ENCODE measurements at places on chromosomes 16 and 17.
A peak's percentile ranks its signal among the peaks of the same experiment; 100 is the strongest.

DNA sequence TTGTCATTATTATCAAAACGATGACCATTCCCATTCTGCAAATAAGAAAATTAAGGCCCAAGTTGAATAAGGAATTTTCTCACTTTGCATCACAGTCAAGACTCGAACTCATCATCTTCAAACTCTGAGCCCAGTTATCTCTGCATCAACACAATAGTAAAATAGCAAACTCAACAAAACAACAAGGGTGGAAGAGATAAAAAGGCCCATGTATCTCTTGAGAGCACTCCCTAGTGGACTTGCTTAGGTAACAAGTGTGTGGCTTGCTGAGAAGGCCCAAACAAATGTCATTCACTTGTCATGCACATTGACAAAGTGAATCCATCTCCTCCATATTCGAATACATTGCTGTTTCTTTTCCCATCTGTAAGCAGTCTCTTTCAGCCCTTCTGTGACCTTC is 412.0 kb upstream of the MAF start:
- no peak for DNase-seq

DNA sequence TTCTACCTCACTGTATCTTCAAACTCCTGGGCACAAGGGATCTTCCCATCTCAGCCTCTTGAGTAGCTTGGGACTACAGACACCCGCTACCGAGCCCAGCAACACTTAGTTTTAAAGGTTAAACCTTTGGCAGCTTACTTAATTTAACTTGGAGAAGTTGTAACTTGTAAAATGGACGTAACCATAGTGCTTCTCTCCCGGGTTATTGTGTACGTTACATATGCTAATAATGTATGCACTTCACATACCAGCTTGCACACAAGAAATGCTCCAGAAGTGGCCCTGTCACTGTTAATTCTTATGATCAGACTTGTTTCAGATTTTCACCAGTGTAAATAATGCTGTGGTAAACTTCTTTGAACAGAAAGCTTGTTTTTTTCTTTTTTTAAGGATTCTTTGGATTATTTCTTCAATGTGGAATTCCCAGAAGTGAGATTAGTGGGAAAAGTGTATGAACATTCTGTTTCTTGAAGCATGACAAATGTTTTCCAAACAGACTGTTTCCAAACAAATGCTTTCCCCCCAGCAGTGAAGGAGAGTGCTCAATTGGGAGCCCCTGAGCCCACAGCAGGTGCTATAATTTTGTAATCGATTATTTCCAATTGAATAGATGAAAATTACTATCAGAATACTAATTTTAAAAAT is 61.5 kb downstream of the EPN2 start:
- no peak for DNase-seq

- DNase-seq = peak; percentile 45
Measured at GRCh38 chr17:6910987-6911603, 79.6 kb upstream of the TEKT1 start.

DNA sequence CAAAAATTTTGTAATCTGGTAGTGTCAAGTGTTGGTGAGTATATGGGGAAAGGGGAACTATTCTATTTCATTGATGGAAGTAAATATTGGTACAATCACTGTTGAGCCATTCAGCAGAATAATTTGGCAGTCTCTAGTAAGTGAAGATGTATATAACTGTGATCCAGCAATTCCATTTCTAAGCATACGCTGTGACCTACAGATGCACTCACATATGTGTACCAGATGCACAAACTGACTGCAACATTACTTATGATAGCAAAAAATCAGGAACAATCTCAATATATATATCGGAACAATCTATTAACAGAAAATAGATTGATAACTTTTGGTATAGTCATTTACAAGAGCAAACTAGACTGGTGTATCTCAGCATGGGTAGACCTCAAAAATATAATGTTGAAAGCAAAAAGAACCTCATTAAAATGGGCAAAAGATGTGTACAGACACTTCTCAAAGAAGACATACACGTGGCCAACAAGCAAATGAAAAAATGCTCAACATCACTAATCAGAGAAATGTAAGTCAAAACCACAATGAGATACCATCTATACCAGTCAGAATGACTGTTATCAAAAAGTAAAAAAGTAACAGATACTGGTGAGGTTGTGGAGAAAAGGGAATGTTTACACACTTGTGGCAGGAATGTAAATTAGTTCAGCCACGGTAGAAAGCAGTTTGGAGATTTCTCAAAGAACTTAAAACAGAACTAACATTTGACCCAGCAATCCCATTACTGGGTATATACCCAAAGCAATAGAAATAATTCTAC is 20.7 kb downstream of the ADAP2 start:
- no peak for DNase-seq

- DNase-seq = peak; percentile 17
Measured at GRCh38 chr16:31138621-31139578, 3.4 kb upstream of the PRSS8 start.

GRCh38 chr16:27822529-27822928 is 241.0 kb downstream of the GSG1L start:
- DNase-seq = no peak

DNA sequence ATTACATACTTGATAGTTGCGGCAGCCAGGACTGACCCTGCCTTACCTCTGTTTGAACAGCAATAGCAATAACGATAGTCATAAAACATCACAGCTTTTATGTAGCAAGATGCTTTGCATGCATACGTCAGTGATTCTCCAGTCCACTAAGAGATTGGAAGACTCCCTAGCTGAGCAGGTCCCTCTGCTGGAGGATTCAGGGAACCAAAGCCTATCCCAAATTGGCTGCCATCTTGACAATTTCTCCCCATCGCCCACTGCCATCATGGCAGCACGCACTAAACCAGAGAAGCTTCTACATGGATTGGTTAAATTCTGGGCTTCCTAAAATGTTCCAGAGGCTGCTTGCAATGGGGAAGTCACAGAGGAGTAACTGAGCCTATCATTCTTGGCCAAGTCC is 360.6 kb upstream of the XYLT1 start:
- DNase-seq = no peak

GRCh38 chr16:22359679-22360078 is 14.7 kb downstream of the CDR2 start:
- DNase-seq = no peak

DNA sequence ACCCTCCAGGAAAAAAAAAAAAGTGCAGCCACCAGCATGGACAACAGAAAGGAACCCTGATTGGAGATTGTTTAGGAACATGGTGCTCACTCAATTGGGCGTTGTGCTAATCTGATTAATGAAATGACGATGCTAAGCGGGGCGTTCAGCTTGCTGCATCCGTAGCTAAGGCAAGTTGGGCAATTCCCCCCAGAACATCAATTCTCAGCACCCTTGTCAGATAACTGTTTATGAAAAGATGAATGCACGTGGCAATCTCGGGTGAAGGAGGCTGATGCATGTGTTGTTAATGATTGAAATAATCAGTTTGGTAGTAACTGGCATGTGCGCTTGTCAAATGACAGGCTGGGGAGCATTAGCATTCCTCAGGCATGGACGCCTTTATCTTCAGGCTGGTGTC is 57.0 kb downstream of the HS3ST3A1 start:
- DNase-seq = no peak

- DNase-seq = no peak
Measured at GRCh38 chr16:87854053-87854906, 15.0 kb downstream of the SLC7A5 start.

GRCh38 chr16:65429504-65430181 is 307.8 kb upstream of the CDH11 start:
- no peak for DNase-seq

DNA sequence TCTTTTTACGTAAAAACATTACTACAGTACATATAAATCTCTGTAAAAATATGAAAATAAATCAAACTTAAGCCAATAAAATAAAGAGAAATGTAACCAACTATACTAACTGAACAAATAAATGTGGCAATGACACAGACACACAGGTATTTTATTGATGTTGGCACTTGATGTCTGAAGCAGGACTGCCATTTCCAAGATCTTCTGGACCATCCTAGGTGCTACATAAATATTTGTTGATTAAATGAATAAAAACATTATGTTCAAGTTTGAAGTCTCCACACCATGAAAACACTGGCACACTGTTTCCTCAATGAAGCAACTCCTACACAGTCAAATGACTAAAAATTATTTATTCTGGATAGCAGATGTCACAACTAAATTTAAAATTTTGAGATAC is 106.9 kb downstream of the NCOR1 start:
- no peak for DNase-seq

DNA sequence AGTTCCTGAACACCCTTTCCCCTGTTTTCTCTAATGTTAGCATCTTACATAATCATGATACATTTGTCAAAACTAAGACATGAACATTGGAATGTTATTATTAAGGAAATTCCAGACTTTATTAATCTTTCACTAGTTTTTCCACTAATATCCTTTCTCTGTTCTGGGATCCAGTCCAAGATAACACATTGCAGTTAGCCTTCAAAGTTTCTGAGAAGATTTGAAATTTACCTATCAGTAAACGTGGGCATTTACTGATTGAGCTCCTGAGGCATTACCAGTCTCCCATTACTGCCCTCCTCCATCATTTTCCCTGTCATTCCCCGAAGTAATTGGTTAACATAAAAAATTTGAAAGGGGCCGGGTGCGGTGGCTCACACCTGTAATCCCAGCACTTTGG is 5.7 kb upstream of the CD300LG start:
- DNase-seq = no peak

DNA sequence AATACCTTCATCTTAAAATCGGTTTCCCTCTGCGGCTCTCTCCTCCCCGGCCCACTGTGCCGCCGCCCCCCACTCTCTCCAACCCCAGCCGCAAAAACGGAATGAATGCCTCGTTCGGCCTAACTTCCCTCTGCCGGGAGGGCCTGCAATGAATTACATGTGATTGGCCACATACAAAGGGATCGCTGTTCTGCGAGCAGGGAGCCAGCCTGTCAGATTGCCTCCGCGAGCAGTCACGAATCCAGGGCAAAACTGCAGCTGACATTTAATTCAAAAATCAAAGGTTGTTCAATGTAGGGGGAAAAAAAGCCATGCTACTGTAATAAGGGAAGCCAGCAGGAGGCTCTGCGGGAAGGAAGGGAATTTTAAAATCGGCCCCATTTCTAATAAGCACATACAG is 84.9 kb downstream of the TBC1D16 start:
- no peak for DNase-seq
